NCI-H1092 (cell line): ENCODE measurements at places on chromosomes 11 and 22.

- DNase-seq, result no peak
Observed at GRCh38 chr11:69444381-69445130, 36.9 kb upstream of the LINC01488 start.

DNA sequence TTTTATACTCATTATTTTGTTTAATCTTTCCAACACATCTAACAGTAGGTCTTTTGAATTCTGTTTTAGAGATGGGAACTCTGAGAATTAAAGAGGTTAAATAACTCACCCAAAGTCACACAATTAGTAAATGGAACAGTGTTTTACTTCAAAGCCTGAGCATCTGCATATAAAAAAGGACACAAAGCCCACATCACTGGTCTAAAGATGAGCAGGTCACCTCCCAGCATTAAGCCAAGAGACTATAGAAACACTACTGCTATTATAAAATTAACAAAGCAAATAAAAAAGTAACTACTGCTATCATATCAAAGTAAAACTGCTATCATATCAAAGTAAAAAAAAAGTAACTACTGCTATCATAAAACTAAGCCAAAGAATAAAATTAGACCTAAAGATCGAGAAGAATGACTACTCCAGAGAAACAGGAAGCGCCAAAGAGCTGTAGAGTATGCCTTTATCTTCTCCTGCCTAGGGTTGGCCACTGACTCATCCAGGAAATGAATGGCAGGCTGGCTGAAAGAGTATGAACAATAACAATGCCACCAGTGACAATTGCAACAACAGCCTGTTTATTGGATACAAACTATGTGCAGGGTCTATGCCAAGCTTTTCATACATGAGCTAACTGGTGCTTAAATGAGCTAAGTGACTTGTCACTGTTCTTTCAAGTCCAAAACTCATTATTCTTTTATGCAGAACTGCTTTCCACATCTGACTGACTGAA, 1153.0 kb upstream of the TENM4 start:
- DNase-seq, result no peak

GRCh38 chr11:10303558-10304363, 1.1 kb upstream of the ADM start:
- DNase-seq, result no peak

DNA sequence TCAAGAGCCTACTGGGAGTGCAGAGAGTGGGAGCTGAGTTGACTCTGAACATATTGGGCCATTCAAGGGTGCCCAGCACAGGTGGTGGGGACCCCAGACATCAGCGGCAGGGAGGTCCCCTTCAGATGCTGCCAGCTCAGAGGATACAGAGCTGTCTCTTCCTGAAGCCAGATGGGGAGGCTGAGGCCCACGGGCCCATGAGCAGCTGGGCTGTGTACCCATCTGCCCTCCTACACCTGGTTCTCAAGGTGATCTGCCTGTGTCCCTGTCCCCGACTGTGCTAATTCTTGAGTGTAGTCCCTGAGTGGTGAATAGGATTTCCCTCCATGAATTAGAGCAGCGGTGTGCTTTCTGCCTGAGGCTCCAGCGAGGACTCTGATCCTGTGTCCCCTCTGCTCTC, 76.3 kb downstream of the MICAL2 start:
- no peak for DNase-seq
